ENCODE measurements at places on chromosomes 2 and 18.

GRCh38 chr2:180124273-180125139 is 117.4 kb upstream of the CWC22 start:
- DNase-seq, result peak; percentile 38

- DNase-seq, result no peak
Measured at GRCh38 chr2:46276642-46277041, 20.6 kb upstream of the EPAS1 start.

DNA sequence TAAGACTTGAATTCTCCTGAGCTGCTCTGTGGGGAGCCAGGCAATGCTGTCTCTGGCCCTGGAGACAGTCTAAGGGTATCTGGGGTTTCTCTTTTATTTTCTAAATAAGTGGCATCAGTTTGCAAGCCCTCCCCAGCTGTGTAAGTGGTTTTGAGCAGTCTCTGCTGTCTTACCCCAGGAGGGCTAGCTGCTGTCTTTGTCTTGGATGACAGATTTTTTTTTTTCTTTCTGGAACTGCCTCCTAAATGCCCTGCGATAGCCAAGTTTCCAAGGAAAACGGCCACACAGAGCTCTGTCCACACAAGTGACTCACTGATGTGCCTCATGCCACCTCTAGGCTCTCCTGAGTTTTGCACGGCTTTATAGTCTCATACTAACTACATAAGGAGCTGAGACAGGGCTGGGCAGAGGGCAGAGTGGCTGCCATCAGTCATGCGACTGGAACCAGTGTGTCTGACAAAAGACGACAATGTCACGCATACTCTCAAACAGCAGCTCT is 37.2 kb upstream of the THOC1 start:
- no peak for DNase-seq

DNA sequence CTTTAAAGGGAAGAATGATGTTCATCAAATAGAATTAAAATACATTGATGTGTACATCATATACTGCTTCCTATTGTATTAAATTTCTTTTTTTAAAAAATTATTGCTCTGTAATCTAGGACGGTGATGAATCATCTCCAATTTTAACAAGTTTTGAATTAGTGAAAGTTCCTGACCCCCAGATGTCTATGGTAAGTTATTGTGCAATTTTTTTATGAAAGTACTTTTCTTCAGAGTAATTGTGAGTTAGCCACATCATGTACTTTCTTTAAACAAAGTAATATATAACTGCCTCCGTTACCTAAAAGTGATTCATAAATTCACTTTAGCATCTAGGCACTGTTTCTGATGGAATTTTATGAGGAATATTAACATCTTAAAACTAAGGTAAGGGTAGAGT is 38.1 kb downstream of the PIK3C3 start:
- DNase-seq, result no peak

DNA sequence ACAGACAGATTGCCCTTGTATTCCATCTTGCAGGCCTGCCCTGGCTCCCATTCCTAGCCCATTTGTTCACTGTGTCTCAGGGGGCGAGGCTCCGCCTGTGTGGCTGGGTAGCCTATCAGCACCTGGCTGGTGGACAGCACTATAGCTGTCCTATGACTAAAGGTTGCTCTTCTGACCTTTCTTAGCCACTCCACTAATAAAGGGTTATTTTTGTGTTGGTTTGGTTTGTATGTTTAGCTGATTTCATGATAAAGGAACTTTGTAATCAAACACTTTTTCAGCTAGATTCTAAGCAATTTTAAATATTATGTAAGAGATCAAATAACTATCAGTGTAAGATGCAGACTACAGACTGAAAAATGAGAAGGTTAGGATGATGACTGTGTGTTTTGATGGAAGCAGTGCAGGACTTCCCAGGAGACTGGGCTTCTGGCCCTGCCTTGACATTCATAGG is 72.2 kb downstream of the CRIM1 start:
- DNase-seq, result no peak

- peak; percentile 24 for DNase-seq
Measured at GRCh38 chr2:202237787-202238233, 587 bp downstream of the SUMO1 start.

GRCh38 chr2:26214759-26215158 is 29.7 kb downstream of the HADHA start:
- DNase-seq, result no peak

- DNase-seq, result no peak
Measured at GRCh38 chr2:9970200-9971044, 18.9 kb downstream of the GRHL1 start.

- no peak for DNase-seq
Measured at GRCh38 chr2:100783987-100784386, 36.0 kb upstream of the NPAS2 start.

DNA sequence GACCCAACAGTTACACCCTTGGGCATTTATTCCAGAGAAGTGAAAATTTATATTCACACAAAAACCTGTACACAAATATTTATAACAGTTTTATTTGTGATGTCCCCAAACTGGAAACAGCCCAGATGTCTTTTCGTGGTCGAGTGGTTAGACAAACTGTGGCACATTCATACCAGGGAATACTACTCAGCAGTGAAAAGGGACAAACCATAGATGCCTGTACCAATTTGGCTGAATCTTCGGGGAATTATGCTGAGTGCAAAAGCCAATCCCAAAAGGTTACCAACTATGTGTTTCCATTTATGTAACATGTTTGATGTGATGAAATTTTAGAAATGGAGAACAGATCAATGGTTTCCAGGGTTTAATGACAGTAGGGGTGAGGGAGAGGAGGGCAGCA is 154.3 kb downstream of the GLI2 start:
- no peak for DNase-seq

- no peak for DNase-seq
Measured at GRCh38 chr18:63697097-63697660, 5.6 kb upstream of the SERPINB11 start.

DNA sequence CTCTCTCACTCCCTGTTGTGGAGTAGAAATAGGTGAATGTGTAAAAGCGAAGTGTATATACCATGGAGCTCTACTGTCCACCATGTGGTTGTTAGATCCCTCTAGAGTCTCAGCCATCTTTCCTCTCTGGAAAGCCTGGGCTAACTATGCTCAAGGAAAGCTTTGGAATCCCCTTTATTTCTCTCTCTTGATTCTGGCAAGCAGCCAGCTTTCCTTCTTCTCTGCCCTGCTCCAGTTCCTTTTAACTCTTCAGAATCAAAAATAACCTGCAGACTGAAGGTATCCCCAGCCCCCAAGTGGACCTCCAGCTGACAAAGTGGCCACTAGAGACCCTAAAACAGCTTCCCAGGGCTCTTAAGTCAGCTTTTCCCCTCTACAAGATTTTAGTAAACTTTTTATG is 381.9 kb downstream of the PLCL1 start:
- DNase-seq, result no peak

DNA sequence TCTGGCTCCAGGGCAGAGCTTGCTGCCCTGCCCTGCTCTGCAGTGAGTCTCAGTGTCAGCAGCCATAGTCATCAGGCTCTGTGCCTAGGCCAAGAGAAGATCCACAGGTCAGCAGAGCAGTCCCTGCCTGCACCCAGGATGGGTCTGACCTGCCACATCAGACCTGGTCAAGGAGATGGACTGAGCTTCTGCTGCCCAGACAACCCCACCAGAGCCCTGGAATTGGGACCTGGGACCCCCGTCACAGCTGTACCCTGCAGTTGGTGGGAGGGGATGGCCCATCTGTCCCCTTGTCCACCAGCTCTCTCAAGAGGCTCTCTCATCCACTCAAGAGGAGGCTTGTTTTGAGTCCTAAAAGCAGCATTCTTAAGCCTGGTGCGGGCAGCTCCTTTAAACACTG is 142.6 kb downstream of the TFCP2L1 start:
- no peak for DNase-seq

- DNase-seq, result peak; percentile 76
Measured at GRCh38 chr18:58842978-58843687, 21.5 kb upstream of the ZNF532 start.

- no peak for DNase-seq
Measured at GRCh38 chr2:54330926-54331835, 75.2 kb upstream of the TSPYL6 start.

- DNase-seq, result no peak
Measured at GRCh38 chr2:144412709-144413108, 107.2 kb downstream of the ZEB2 start.

GRCh38 chr2:234027641-234028040 is 22.9 kb upstream of the SPP2 start:
- DNase-seq, result no peak

GRCh38 chr2:184875911-184876310 is 277.6 kb downstream of the ZNF804A start:
- no peak for DNase-seq

GRCh38 chr2:85907671-85908157 is 18.9 kb upstream of the ST3GAL5 start:
- no peak for DNase-seq

DNA sequence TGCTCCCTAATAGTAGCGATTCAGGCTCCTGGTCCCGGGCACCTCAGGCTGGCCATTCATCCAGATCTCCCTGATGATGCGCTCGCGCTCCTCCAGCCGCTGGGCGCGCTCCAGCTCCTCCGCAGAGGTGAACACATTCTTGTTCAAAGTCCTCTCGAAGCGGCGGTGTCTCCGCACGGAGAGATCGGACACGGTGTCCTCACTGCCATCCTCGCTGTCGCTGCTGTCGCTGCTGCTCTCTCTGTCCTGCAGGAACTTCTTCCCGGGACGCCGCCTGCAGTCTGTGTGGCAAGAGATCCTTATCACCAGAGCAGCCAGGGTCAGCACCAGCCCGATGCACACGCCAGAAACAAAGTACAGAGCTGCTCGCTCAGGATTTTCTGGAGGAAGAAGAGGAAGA is 67.5 kb downstream of the EVA1A start:
- no peak for DNase-seq

DNA sequence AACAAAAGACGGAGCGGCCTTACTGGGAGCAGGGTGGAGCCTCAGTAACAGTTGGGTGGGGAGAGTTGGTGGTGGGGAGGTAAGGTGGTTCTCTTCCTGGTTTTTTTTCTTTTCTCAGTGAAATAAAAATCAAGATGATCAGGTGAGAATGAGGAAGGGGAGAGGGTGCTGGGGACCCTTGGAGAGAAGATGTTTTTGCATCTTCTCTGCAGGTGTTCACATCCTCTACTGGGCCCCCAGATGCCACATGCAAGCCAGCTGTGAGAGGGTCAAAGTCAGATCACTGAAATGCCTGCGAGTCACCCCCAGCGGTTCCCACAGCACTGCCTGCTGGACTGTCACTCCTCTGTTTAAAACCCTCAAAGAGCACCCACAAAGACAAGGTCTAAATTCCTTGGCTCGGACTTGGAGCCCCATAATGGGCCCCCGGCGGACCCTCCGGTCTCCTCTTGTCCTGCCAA is 69.8 kb upstream of the FHL2 start:
- DNase-seq, result no peak

DNA sequence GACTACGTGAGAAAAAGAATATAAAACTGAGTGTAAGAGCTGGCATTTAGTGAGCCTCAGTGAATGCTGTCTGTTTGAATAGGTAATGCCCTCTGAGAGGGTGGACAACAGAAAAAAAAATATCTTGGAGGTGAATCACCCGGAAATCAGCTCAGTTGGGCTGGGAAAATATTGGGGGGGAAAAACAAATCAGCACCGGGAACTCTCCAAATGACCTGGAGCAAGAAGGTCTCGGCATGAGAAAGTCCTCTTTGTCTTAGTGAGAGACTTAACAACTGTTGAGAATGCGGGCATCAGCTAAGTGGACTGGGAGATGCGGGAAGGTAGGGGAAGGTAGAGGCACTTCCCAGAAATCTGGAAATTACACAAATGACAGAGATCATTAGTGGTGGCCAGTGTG is 109.4 kb upstream of the POU3F3 start:
- no peak for DNase-seq

- no peak for DNase-seq
Measured at GRCh38 chr18:75679331-75679730, 251.8 kb upstream of the SMIM21 start.

DNA sequence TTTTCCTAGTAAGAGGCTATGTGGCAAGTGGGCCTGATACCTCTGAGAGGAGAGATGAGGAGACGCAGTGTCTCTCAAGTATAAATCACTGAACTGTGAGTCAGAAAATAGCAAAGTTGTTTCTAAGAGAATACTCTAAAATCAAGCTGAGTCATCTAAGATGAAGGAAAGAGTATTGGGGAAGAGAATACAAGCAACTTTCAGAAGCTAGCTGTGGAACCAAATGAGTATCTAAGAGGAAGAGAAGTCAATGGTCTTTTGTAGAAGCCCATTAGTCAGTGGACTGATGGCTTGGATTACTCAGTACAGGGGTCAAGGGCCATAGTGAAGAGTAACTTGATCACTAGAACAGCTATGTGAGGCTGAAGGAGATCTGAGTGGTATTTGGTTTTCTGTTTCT is 2.7 kb upstream of the DCC start:
- DNase-seq, result no peak

GRCh38 chr18:26362021-26362420 is 135.8 kb downstream of the TAF4B start:
- DNase-seq, result no peak

DNA sequence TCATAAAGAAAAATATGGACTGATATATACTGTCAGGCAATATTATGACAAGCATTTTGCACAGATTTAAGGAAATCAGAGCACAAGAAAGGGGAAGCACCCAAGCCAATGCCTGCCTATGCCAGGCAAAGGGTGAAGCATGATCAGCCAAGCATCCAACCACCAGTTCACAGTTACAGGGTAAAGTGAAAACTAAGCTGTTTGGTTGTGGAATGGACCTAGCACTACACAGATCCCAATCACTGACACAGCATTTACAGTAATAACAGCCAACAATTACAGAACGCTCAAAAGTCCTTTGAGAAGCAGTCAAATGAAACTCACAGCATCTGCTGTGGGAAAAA is 90.3 kb downstream of the SP3 start:
- DNase-seq, result no peak

GRCh38 chr18:60445341-60445740 is 72.8 kb upstream of the MC4R start:
- DNase-seq, result no peak

DNA sequence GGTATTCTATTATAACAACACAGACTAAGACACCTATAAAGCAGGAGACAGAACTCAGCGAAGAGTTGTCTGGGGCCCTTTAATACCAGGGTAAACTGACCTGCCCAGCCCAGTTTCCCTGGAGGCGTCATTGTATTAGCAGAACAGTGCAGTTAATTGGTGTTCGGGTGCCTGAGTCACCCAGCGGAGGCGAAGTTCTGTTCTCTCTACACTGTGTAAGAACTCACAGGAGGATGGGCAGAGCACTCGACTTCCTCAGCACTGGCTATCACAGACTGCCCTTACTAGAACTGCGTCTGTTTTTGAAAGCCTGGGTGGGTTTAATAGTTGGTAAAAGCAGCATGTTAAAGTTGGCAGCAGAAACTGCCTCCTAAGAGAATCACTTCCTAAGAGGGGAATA is 106.5 kb upstream of the ATP8B1 start:
- peak; percentile 55 for DNase-seq

DNA sequence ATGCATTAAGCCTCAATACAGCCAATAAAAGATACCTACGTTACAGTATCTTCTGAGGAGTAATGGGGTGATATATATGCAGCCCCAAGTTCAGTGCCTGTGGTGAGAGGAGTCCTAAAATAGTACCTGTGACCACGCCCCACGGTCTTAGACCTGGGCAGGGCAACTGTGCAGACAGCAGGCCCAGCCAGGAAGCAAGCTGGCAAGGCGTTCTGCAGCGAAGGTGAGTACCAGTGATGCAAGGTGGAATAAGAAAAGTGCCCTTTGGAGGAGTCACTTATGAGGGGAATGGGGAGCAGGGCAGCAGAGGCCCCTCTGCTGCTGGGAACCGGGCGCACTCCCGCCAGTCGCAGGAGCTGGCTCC is 12.7 kb upstream of the MAP3K2 start:
- DNase-seq, result no peak

Measured in putamen (tissue), 1 donor.